ENCODE measurements at places on chromosomes 12 and 14. TPM values are rescaled to one million over a fixed set of nuclear protein-coding genes. Genes with fewer than 3 reads are reported as not detected.

The CCDC38 gene
- total RNA-seq, result not detected

The MIP gene
- not detected for total RNA-seq

The KLRB1 gene
- 45.7 TPM for total RNA-seq

The RPL10L gene
- total RNA-seq, result not detected

The INSM2 gene
- not detected for total RNA-seq

Measured in mononuclear cell (primary cell).